Stimulated activated CD8-positive, alpha-beta memory T cell treated with anti-CD3 and anti-CD28 coated beads, Interleukin-15, amount 100 ng/mL, for 1 hour (primary cell): ENCODE measurements at places on chromosomes 2 and 18.

DNA sequence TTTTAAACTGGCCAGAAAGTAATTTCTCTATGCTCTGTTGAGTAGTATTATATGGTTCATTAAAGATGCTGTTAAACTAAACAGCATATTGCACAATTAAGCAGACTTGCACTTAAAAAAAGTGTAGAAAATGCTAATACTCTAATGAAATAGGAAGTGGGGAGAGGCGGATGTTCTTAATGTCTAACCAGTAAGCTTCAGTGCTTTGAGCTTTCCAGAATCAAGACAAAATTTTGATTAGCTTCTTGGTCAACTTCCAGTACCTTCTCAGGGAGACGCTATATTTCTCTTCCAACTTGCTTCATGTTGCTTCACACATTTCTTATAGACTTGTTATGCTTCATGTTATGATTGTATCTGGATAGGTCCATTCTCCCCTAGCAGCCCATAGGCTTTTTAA is 89.1 kb downstream of the MAP2 start:
- no peak for DNase-seq

GRCh38 chr2:42938671-42939370 is 146.4 kb upstream of the HAAO start:
- DNase-seq, result no peak

DNA sequence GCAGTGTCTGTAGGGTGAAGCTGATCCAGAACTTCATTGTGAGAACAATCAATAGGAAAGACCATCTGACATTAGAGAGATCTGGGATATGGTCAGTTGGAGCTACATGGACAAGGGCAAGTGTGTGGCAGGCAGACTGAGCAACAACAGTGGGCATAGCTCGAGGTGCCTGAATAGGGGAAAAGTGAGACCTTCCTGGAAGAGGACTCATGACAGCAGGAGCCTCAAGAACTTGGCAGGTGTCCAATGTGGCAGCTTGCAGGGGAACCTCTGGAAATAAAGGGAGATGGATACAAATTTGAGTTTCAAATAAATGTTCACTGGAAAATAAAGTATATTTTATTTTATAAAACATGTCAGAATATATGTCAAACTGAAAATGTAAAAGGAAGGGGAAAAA is 117.9 kb downstream of the TANC1 start:
- no peak for DNase-seq

DNA sequence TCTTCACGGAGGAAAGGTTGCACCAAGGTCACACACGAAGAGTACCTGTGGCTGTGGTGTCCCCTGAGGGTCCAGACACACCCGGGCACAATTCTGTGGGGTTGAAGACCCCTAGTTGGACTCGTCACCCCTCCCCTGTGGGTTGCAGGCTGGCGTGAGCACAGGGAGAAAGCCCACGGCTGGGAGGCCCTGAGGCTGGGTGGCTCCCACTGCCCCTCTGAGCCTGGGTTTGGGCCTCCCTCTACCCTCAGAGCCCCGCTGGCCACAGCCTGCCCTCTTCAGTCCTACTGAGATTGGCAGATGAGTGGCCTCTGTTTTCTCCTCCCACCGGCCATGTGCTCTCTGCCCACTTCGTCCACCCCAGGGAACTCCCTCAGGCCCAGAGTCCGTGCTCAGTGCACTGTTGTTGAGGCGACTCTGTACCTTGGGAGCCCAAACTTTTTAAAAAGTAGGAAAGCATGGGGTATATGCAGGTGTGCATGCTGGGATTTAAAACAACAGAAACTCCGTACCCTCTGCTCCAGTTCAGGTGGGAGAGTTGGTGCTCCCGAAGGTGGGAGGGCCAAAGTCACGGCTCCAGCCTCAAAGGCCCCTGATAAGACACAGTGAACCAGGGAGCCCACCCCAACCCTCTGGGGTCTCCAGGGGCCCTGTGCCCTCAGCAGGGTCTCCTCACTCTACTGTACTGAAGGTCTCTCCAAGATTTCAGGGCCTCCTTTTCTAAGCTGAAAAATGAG is 19.1 kb downstream of the RAMP1 start:
- DNase-seq, result no peak

- no peak for DNase-seq
These were observed 34.7 kb downstream of the ST6GAL2 start for GRCh38 chr2:106851087-106851874.

- DNase-seq, result no peak
These were observed 254.7 kb downstream of the VAPA start for GRCh38 chr18:10168477-10168876.

DNA sequence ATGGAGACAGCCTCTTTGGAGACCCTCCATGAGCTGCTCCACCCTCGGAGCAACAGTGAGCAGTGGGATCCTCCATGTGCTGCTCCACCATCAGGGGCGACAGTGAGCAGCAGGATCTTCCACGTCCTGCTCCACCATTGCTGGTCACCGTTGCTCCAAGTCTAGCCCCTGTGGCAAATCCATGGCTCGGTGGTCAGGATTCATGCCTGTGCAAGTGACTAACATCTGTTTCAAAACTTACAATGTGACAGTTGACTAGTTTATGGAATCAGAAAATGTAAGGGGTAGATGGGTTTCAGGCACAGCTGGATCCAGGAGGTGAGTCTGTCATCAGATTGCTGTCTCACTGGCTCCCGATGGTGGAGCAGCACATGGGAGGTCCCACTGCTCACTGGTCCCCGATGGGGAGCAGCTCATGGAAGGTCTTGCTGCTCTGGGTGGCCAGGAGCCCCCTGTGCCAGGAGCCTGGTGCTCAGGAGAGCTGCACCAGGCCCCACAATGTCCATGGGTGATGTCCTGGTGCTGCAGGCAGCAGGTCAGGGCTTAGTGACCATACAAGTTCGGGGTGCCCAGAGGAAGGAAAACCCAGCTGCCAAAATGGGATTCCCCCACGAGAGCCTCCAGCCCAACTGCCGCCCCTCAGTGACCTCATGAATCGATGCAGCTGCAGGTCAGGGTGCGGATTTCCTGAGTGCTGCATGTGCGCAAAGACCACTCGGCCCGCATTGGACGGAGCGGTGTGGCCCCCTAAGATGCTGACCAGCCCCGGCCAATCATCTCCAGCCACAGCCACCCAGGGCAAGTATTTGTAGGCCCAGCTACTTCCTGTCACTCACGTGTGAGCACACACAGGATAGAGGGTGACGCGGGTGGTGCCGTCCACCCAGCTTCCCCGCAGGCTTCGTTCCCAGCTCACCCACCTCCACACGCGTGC is 116.5 kb upstream of the OTOS start:
- no peak for DNase-seq

- no peak for DNase-seq
These were observed 13.5 kb downstream of the SNED1 start for GRCh38 chr2:241011751-241012510.

- DNase-seq, result no peak
These were observed 110.0 kb upstream of the ALKAL2 start for GRCh38 chr2:397926-398325.

GRCh38 chr2:105821428-105822125 is 76.9 kb downstream of the NCK2 start:
- no peak for DNase-seq

DNA sequence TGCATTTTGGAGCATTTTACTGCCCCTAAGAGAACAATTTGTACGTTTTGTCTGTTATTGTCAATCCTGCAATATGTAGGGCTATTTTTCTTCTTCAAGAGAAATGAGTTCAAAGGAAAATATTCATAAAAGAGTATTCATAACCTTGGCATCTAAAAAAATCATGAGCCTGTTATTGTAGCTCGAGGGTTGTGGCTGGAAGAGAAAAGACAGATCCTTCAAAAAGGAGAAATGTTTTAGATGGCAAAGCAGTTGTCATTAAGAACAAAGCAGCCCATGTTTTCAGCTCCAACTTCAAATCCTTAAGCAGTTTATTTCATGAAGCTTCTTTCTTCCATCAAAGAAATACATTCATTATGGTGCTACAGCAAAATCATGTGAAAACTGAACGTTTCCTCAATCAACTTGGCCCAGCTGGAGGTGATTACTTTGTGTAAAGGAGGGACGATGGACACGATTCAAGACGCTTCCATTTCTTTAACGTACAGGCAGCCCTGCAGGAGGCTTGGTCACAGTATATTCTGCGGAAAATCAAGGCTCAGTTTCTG is 31.4 kb downstream of the QPCT start:
- DNase-seq, result no peak

- no peak for DNase-seq
These were observed 3.9 kb upstream of the PRELID3A start for GRCh38 chr18:12403601-12404506.

GRCh38 chr2:238499731-238500580 is 73.2 kb downstream of the ASB1 start:
- no peak for DNase-seq

GRCh38 chr2:165115258-165115657 is 88.6 kb downstream of the SCN3A start:
- no peak for DNase-seq

DNA sequence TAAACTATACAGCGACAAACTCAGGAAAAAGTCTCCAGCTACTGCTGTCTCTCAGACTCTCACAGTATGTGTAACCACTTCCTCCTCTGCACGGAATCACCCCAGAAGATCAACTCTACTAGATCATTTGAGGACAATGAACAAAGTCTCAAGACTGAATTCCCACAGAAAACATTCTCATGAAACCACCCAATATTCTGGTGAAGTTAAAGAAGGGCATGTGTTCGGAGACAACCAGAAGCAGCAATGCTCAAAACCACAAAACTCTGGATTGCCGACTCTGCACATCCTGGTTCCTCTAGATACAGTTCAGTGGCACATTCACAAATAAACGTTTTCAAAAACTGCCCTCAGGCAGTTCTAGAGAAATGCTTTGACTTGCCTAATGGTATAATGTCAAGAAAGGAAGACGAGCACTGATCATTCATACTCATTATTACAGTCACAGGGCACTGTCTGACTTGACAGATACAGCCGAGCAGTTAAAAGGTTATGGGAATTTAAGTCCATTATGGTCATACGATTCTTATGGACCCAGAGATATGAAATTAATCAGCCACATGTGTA is 91.9 kb upstream of the STK17B start:
- no peak for DNase-seq

GRCh38 chr2:65420712-65421431 is 11.5 kb downstream of the SPRED2 start:
- no peak for DNase-seq

- DNase-seq, result no peak
These were observed 87.9 kb downstream of the UGGT1 start for GRCh38 chr2:128178650-128179460.

GRCh38 chr2:59389240-59389639 is 1148.1 kb upstream of the FANCL start:
- no peak for DNase-seq

DNA sequence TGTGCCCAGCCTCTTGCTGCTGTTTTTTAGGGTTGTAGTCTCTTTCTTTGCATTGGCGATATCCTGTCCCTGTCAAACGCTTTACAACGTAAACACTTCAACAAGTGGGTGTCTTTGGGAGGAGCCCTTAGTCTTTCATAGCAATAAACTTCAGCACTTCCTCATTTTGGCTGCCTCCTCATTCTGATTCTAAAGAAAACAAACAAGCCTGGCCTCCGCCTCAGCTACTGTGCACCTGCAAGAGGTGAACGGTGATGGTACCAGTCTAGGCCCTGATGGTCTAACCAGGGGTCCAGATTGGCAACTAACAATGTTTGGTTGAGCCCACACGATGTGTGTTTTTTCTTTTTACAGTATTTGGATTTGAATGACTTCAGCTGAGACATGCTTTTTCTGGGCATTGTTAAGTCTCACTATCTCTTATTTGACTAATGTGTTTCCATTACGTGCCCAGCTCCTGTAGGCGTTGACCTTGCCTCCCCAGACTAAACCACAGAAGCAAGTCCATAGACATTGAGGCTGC is 53.2 kb upstream of the CUL3 start:
- no peak for DNase-seq

- no peak for DNase-seq
These were observed 1.4 kb downstream of the SMC6 start for GRCh38 chr2:17752246-17752645.

GRCh38 chr2:48265169-48266030 is 264.6 kb upstream of the STON1 start:
- no peak for DNase-seq

DNA sequence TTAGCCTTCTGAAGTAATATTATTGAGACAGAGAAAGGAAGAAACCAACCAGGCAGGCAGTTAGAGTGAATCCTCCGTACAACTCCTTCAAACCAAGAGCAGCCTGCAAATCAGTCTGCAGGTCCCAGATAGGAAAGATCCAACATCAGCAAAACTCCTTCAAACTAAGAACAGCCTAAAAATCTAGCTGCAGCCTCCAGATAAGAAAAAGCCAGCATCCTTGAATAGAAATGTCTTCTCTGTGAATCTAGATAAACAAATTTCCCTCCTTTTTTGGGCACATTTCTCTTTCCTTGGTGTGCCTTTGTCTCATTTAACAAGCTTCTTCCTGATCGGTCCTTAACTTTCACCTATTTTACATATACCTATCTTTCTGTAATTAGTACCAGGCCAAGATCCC is 1004.6 kb upstream of the TMEFF2 start:
- DNase-seq, result no peak

GRCh38 chr18:23968638-23969604 is 45.6 kb upstream of the TTC39C start:
- DNase-seq, result no peak

GRCh38 chr2:241070361-241070760 is 31.7 kb downstream of the MTERF4 start:
- DNase-seq, result no peak

- DNase-seq, result no peak
These were observed 12.6 kb downstream of the QPCT start for GRCh38 chr2:37357069-37357468.

DNA sequence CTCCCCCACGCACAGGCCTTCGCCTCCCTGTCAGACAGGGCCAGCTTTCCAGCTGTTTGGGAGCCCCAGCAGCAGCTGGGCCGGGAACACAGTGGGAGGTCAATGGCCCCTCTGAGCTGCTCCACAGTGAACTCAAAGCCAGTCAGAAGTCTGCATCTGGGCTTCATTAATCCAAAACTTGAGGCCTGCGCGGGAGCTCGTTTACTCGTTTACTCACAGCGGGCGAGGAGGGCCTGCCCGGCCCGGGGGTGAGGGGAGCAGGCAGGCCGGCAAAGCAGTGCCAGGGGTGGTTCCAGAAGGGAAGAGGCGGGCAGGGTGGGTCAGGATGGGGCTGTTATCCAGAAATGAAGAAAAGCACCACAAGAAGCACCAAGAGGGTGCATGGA is 36.8 kb upstream of the SEMA4C start:
- no peak for DNase-seq

- DNase-seq, result no peak
These were observed 17.6 kb downstream of the MYL12B start for GRCh38 chr18:3279201-3280185.
